ENCODE measurements at places on chromosomes 1 and 21.

DNA sequence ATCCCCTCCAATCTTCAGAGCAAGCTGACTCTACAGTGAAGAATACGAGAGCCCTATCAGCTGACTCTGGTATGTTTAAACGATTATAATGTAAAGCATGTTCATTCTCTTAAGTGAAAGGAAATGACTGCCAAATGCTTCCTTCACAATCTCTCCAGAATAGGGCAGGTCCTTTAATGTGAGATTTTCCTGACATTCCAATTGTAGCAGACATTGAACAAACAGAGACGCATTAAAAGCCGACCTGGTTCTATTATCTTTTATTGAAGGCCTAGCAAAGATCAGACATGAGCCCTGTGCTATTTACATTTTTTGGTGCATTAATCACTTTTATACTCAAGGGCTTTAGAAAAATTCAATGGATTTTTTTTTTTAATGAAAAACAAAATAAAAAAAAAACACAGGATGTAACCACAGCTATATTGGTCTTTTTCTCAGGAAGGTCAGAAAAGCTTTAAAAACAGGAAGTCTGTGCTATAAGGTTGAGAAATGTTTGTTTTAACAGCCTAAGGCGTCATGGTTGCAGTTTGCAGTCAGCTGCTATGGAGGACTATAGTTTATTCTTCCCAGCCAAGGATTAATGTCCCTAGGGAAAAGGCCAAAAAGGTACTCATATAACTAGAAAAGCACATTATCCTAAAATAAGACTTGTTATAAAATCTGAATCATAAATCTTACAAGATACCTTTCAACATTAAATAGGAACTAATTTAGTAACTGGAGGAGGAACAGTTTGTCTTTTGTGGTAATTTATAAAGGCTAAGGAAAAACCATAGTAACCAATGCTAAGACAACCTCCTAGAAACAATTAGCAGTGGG lies 104.8 kb downstream of the RERE start:
- DNase-seq = peak; percentile 100

DNA sequence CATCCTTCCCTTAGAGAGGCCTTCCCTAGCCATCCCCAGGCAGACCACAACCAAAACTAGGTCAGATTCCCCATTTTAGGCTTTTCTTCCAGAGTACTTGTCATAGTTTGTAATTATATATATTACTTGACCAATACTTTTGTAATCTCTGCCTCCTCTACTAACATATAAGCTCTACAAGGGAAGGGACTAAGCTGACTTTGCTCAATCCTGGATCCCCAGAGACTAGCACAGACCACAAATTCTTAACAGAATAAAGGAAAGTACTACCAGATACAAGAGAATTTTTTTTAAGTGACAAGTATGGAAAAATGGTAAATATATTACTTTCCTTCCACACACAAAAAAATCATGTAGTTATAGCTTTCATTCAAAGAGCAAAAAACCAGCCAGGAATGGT lies 2.0 kb downstream of the ZMYM6 start:
- DNase-seq = no peak

GRCh38 chr1:27596986-27597385 lies 7.0 kb downstream of the AHDC1 start:
- no peak for DNase-seq

GRCh38 chr1:89633248-89633799 lies 404 bp downstream of the LRRC8C start:
- DNase-seq = peak; percentile 39

DNA sequence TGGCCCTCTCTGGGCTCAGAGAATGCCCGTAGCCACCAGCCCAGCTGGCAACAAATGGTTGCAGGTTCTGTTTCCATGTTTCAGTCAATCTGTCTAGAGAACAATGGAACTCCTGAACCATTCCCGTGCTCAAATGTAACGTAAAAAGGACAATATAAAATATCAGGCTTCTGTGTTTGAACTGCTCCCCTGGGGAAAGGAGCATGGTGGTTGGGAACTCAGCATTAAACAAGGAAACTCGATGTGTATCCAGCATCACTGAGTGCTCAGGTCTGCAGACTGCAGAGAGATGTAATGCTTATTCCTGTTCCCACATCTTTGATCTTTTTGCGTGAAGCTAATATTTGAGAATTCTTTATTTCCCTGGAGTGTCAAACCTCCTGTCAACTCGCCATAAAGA lies 326.5 kb downstream of the KIF26B start:
- DNase-seq = peak; percentile 89

DNA sequence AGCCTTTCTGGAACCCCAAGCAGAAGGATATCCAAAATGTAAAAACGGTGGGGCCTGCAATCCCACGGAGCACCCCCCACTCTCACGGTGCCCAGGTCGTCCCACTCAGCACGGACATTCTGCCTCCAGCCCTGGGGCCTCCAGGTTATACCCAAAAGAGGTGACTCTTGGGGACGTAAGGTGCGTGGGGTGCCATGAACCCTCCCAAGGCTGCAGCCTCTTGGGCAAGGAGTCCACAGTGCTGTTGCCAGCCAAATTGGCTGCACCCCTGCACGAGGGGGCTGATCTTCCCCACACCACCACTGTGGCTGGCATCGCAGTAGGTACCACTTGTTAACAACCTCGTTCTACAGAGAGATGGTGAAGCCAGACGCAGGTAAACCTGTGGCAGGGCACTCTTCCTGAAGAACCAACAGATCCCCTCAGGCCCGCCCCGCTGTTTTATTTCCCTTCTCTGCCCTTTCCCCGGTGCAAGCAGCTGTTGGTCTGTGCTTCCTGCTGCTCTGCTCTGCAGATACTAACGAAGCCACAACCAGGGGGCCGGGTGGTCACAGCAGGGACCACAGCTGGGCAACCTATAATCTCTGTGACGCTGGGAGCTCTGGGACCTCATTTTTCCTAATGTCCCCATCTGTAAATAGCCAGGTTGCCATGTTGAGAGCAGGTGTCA lies 8.7 kb downstream of the TFF3 start:
- no peak for DNase-seq

GRCh38 chr1:167648252-167648849 lies 18.3 kb downstream of the RCSD1 start:
- DNase-seq = no peak

GRCh38 chr1:25187077-25187476 lies 45.2 kb downstream of the SYF2 start:
- DNase-seq = no peak

DNA sequence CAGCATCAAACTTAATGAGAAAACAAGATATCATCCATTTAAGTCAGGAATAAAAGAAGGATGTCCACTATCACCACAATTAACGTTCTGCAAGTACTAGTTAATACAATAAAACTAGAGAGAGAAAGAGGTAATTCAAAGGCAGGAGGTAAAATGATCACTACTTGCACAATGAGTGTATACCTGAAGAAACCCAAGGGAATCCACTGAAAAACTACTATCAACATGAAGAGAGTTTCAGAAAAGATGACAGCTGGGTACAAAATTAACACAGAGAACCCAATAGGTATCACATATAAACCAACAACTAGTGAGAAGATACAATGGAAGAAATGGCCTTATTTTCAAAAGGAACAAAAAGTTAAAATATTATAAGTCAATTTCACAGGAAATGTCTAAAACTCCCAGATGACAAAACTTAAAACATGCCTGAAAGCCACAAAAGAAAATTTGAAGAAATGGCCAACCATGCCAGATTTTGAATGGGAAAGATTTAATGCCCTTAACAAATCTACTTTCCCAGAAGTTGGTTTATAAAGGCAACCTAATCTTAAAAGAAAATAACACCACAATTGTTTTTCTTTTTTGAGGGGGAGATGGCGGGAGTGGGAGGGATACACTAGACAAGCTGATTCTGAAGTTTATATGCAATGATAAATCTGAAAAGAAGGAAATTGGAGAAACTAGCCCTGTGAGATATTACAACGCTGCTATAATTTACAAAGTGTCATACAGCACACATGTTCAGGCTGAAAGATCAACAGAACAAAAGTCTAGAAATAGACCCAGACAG lies 17.8 kb downstream of the VPS26C start:
- DNase-seq = no peak

DNA sequence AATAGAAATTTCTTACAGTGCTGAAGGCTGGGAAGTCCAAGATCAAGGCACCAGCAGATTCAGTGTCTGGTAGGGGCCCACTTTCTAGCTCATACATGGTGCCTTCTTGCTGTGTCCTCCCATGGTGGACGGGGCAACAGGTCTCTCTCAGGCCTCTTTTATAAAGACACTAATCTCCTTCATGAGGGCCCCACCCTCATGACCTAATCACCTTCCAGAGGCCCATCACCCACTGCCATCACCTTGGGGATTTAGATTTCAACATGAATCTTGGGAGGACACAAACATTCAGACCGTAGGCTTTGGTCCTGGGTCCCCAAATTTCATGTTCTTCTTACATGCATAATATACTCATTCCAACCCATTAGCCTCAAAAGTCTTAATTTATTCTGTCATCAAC lies 71.5 kb downstream of the PGM1 start:
- DNase-seq = no peak

DNA sequence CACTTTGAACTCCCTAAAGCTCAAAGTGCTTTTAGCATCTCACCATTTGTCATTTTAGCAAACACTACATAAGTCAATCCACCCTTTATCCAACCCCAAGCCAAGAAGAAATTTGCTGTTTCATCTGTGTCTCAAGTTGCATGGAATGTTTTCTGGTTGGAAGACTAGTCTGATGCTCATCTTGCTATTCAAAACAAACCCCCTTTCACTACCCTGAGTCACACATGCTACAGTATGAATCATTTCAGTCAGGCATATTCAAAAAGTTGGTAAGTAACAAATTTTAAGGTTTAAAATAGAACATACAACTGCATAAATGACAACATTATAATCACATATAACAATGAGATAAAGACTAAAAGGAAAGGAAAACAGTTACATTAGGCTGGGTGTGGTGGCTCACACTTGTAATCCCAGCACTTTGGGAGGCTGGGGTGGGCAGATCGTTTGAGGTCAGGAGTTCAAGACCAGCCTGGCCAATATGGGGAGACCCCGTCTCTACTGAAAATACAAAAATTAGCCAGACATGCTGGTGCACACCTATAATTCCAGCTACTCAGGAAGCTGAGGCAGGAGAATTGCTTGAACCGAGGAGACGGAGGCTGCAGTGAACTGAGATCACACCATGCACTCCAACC lies 38.7 kb downstream of the DSTYK start:
- DNase-seq = no peak

GRCh38 chr1:162291000-162291399 lies 85.7 kb downstream of the SPATA46 start:
- no peak for DNase-seq

GRCh38 chr1:150127868-150128267 lies 21.8 kb upstream of the PLEKHO1 start:
- no peak for DNase-seq

GRCh38 chr1:118100686-118101514 lies 84.1 kb downstream of the SPAG17 start:
- DNase-seq = peak; percentile 97

DNA sequence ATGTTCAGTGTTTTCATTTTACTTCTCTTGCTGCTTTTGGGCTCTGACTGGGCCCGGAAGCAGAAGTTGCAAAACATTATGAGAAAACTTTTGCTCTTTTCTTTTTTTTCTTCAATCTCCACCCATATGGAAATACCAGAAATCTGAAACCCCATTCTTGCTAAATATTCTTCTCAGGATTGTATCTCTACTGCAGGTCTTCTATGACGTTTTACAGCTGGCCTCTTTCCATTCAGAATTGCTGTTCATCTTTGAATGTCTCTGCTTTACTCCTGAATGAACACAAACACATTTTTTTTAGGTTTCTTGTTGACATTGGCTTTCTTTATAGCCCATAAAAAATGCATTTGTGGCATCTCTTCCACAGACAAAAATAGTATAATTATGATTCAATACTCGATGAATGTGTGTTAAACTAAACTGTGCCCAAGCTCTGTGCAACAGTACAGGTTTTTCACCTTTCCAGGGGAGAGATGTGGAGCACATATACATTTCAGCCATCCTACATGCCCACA lies 18.8 kb downstream of the PTPRC start:
- DNase-seq = no peak

- DNase-seq = no peak
Observed at GRCh38 chr21:45438391-45439145, 33.6 kb downstream of the COL18A1 start.

DNA sequence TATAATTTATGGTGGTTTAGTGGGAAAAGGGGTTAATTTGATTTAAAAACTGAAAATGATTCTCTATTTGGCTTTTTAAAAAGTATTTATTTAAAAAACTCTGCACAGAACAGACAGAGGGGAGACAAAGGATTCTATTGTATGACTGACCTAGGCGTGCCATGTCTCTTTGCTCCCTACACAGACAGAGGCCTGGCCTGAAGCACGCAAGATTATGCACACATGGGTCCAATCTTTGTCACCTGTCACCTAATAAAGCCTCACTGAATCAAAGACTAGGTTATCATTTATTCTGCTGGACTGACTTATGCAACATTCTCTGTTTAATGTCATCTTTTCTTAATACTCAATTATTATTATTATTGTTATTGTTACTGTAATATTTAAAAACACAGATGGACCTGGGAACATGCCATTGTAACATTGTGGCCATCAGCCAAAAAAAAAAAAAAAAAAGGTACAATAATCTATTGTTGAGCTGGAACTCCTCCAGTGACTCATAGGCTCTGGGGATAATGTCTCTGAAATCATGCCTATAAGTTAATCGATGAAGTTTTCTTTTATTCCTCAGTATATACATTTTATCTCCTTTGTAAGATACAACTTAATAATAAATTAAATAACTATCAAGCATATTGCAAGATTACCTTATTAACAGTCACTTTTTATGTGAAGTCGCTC lies 112.1 kb downstream of the RUNX1 start:
- DNase-seq = no peak
